T-cell (primary cell): ENCODE measurements at places on chromosomes 3 and 15.

DNA sequence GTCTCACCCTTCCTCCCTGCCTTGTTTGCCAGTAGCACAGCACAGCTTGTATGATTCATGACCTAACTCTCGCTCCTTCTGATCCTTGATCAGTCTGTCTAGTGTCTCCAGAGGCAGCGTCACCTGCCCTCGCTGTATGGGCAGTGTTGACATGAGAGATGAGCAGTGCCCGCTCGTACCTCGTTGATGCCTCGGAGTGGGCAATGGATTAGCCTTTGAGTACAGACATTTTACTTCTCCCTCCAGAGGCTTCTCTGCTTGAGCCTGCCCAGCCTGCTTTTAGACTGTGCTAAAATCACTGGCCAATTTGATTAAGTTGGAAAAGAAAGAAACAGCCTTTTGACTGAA, 569.0 kb downstream of the NTRK3 start:
- H3K36me3 ChIP-seq: no peaks in the 10 kb centered on the region
- H3K27ac ChIP-seq: no peak overlapping the region
- no peak for DNase-seq
- H3K27me3 ChIP-seq: peaks cover 3% of the 10 kb centered on the region
- H3K4me3 ChIP-seq: no peak overlapping the region

DNA sequence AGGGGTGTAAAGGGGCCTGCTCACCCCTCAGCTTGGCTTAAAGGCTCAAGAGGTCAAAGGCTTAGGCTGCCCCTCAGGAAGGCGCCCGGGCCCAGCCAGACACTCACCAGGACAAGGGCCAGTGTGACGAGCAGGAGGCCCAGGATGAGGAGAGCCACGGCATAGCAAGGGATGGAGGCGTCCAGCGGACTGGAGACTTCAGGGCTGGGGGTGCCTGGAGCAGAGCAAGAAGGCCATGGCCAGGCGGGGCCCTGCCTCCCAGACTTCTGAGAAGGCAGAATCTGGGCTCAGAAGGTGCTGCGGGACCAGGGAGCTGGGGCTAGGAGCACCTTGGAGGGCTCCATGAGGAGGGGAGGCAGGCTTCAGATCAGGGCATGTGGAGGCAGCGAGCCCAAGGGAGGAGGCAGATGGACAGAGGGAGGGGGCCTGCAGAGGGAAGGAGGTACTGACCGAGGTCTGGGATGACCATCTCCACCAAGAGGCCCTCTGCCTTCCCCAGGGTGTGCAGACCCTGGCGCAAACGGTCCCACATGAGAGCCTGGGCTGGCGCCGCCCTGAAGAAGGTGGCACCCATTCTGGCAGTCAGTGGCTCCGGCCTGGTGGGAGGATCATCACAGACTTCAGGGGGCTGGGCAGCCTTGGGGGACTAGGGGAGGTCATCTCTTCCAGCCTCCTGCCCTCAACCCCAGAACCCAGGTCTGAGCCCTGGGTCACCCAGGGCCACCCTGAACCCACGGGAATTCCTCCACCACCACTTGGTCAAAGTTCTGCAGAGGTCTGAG, 24.5 kb downstream of the C15orf39 start:
- H3K27ac ChIP-seq: no peak overlapping the region
- H3K36me3 ChIP-seq: no peaks in the 10 kb centered on the region
- no peaks in the 10 kb centered on the region for H3K27me3 ChIP-seq
- H3K4me1 ChIP-seq: no peaks in the 10 kb centered on the region
- H3K4me3 ChIP-seq: no peak overlapping the region

- peaks cover 21% of the 10 kb centered on the region for H3K36me3 ChIP-seq
- no peaks in the 10 kb centered on the region for H3K27me3 ChIP-seq
- peaks cover 2% of the 10 kb centered on the region for H3K4me1 ChIP-seq
Observed at GRCh38 chr3:184314700-184315542, 515 bp downstream of the EIF4G1 start.

- H3K36me3 ChIP-seq: no peaks in the 10 kb centered on the region
- no peaks in the 10 kb centered on the region for H3K4me1 ChIP-seq
- H3K4me3 ChIP-seq: no peak overlapping the region
- no peak overlapping the region for H3K27ac ChIP-seq
- no peaks in the 10 kb centered on the region for H3K27me3 ChIP-seq
Observed at GRCh38 chr15:48463366-48463880, 132.2 kb downstream of the DUT start.

- H3K27me3 ChIP-seq: peaks cover 10% of the 10 kb centered on the region
- DNase-seq: no peak
- H3K36me3 ChIP-seq: no peaks in the 10 kb centered on the region
- no peak overlapping the region for H3K27ac ChIP-seq
Observed at GRCh38 chr3:53485675-53486403, 8.6 kb upstream of the CACNA1D start.

GRCh38 chr3:184568924-184569829, 7.6 kb downstream of the EPHB3 start:
- no peak overlapping the region for H3K4me3 ChIP-seq
- peaks cover 22% of the 10 kb centered on the region for H3K4me1 ChIP-seq
- peaks cover 2% of the 10 kb centered on the region for H3K27me3 ChIP-seq
- DNase-seq: no peak

GRCh38 chr3:50515565-50516439, 12.4 kb upstream of the CACNA2D2 start:
- H3K4me3 ChIP-seq: no peak overlapping the region
- DNase-seq: no peak
- H3K4me1 ChIP-seq: peaks cover 2% of the 10 kb centered on the region
- H3K36me3 ChIP-seq: no peaks in the 10 kb centered on the region
